AG08396 (cell line): ENCODE measurements at places on chromosomes 3 and 15.

GRCh38 chr15:27272427-27272826 lies 301.4 kb downstream of the GABRG3 start:
- DNase-seq, result no peak

- DNase-seq, result no peak
These were observed 11.1 kb downstream of the ALPK3 start for GRCh38 chr15:84828086-84828908.

GRCh38 chr3:134638385-134639030 lies 12.3 kb downstream of the KY start:
- DNase-seq, result no peak

DNA sequence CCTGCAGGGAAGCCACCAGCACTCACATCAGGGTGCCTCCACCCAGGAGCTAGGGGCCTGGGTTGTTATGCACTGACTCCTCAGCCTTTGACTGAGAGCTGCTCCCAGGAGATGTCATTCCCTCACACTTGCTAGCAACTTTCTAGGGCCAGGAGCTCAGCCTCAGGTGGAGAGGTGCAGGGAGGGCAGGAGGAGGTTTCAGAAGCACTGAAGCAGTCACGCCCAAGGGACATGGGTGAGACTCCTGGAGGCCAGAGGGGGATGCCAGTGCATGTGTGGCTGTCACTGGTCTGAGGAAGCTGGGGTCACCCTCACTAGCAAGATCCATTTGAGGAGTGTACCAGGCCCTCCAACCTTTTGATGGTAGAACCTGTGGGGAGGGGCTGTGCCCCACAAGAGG lies 271.2 kb downstream of the PLCL2 start:
- DNase-seq, result no peak

DNA sequence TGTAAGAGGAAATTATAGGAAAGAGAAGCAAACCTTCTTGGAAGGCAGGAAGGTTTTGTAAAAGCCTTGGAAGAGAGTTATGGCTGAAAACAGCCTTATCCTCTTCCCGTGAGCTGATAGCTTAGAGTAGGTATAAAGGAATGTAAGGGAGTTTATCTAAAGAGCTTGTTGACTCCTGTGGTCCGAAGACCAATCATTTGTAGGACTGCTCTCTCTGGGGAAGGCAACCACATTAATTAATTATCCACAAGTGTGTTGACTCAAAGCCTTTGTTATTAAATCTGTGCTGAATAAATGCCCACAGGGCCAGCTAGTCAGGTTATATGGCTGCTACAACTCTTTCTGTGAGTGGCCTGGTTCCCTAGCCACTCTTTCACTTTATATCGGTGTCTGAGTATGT lies 452.1 kb upstream of the RASGRP1 start:
- DNase-seq, result peak; percentile 25

DNA sequence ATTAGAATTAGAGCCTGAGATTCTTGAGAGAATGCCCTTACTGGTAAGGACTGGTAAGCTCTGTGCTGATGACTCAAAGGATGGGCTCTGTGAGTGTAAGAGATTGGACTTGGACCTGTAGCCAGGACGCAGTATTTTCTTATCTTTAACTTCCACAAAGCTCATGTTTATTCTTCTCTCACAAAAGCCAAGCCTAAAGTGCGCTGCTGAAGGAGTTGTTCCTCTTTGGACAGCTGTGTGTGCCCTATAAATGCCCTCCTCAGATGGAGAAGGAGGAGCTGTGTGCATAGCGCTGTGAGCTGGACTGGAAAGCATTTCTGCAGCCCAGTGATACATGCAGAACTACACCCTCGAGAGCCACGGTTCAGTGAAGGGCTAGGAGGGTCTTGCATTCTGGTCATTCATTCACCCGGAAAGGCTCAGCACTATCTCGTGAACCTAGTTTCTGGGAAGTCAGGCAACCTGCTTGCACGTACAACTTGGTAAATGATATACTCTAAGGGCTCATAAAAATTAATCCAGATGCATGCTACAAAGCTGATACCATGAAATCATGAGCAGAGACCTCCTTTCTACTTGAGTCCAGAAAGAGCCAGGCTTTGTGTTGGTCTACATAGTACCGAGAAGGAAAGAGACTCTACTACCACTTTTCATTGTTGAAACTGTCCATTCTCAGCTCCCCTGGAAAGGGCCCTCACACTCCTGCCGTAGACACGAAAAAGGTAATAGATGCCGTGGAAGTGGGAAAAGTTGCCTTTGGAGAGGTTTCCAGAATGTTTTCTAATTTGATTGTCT lies 103.0 kb upstream of the TBL1XR1 start:
- no peak for DNase-seq

GRCh38 chr3:42120866-42121265 lies 29.7 kb downstream of the TRAK1 start:
- no peak for DNase-seq

DNA sequence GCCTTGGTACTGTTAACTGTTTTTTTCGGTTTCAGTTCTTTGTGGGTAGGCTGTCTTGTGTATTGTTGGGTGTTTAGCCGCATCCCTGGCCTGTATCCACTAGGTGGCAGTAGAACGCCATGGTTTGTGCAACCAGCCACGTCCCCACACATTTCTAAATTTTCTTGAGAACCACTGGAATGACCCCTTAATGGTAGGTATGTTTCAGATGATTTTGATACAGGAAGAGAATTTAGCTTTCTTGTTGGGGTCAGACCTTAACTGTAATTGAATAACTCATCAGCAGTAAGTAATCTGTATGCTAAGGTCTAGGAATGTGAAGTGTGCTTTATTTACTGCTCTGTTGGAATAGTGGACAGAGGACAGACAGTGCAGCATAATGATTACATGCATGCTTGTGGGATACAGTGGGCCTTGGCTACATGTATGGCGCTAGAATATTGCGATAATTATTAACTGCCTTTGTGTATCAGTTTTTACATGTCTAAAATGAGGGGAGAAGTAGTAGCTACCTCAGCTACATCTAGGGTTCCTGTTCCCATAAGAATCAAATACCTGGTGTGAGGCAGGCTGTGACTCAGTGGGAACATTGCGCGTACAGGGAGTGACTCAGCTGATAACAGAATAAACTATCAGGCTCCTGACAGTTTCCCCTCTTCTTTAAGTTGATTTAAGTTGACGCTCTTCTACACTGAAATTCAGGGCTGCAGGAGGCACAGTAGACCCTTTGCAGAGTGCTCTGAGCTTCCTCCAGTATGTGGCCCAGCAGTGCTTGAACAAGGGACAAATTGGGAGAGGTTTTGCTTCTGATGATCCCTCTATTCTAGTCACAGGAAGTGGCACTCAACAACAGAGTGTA lies 25.0 kb upstream of the GPR171 start:
- peak; percentile 76 for DNase-seq

GRCh38 chr3:65093641-65094040 lies 405.8 kb upstream of the ADAMTS9 start:
- DNase-seq, result no peak

DNA sequence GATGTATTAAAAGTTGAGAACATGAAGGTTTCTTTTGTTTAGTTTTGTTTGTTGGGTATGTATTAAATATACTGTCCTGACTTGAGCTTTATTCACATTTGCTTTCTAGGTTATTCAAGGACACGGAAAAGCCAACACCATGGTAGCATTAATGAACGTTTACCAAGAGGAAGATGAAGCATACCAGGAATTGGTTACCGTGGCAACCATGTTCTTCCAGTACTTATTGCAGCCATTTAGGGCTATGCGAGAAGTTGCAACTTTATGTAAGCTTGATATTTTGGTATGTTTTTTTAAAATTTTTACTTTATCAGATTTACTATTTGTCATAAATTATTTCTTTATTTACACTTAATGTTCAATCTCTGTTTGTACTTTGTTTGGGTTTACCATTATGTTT lies 3.6 kb downstream of the WHAMM start:
- DNase-seq, result no peak

GRCh38 chr3:5657106-5657505 lies 469.6 kb downstream of the EDEM1 start:
- no peak for DNase-seq

- DNase-seq, result no peak
These were observed 60.7 kb downstream of the BDH1 start for GRCh38 chr3:197495059-197495455.

DNA sequence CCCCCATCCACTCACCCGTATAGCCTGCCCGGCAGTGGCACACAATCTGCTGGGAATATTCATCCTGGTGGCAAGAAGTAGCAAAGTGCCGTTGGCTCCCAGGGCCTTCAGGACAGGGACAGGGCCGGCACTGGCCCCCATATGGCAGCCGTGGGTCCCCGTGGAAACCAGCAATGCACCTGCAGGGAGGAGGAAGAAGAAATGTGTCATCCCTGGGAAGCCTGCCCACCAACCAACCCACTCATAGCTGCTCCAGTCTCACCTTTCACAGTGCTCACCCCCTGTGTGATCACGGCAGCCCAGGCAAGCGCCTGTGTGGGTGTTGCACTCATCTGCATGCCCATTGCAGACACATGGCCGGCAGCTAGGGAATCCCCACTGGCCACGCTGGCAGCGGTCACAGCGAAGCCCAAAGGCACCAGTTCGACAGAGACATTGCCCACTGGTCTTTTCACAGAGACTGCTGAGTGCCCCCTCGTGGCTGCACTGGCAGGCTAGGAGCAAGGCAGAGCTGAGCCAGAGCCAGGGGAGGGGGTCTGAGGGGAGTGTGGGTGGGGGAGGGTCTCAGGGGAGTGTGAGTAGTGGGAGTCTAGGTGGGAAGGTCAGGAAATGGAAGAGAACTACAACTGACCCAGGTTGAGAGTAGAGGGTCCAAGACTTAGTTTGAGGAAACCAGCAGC lies 4.5 kb upstream of the USP19 start:
- DNase-seq, result no peak

- no peak for DNase-seq
These were observed 11.4 kb upstream of the FETUB start for GRCh38 chr3:186628756-186629155.

- DNase-seq, result no peak
These were observed 207.7 kb downstream of the NAALADL2 start for GRCh38 chr3:175066617-175067415.

GRCh38 chr3:108394016-108394415 lies 97.7 kb downstream of the HHLA2 start:
- DNase-seq, result no peak

GRCh38 chr15:101679806-101680205 lies 27.6 kb upstream of the TM2D3 start:
- no peak for DNase-seq

GRCh38 chr15:57767481-57767880 lies 61.0 kb downstream of the POLR2M start:
- DNase-seq, result no peak

DNA sequence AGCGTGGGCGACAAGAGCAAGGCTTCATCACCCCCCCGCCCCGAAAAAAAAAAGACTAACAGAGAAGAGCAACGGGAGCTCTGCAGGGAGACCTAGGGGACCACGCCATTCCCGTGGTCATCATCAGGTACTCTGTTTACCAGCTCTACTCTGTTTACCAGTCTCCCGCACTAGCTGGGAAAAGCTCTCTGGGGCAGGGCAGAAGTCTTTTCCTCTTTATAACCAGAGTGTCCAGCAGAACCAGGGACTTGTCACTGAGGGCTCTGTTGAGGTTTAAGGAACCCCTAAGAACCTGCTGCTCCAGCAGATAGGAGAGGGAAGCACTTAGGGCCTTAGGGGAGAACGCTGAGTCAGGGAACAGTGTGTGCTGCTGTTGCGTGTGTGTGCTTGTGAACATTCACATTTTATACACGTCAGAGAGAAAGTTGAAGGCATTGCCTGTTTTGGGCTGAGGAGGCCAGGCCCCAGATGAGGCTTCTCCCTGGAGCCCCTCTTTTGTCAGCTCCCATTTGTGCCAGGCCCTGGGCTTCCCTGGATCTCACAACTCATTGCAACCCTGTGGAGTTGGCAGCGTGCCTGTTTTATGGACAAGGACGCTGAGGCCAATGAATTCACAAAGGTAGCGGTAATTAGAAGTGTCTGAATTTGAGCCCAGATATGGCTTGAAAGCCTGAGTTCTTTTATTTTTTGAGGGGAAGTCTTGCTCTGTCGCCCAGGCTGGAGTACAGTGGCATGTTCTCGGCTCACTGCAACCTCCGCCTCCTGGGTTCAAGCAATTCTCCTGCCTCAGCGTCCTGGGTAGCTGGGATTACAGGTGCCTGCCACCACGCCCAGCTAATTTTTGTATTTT lies 24.2 kb upstream of the ERICH6 start:
- no peak for DNase-seq

- DNase-seq, result no peak
These were observed 237.5 kb upstream of the IL12A start for GRCh38 chr3:159751146-159751545.

- DNase-seq, result no peak
These were observed 81.6 kb downstream of the ST6GAL1 start for GRCh38 chr3:187011915-187012314.

GRCh38 chr3:11996480-11996879 lies 7.7 kb upstream of the SYN2 start:
- DNase-seq, result no peak

DNA sequence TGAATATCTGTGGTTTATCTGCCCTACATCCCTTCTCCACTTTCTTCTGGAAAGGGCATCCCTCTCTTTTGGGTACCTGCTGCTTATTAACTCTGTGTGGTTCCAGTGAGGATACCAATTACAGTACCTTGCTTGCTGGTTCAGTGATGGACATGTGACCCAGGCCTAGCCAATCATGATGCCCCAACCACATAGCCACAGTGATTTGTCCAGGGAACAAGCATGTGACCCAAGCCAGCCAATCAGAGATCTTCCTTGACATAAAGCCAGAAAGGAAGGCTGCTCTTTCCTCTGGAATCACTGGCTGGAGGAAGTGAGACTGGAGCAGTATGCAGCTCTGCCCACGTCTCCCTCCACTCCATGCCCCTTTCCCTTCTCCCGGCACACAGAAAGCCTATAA lies 10.9 kb upstream of the TMEM158 start:
- DNase-seq, result no peak

GRCh38 chr3:49005998-49006397 lies 1.2 kb upstream of the WDR6 start:
- no peak for DNase-seq

GRCh38 chr3:132569580-132569979 lies 27.5 kb upstream of the ACKR4 start:
- DNase-seq, result no peak

DNA sequence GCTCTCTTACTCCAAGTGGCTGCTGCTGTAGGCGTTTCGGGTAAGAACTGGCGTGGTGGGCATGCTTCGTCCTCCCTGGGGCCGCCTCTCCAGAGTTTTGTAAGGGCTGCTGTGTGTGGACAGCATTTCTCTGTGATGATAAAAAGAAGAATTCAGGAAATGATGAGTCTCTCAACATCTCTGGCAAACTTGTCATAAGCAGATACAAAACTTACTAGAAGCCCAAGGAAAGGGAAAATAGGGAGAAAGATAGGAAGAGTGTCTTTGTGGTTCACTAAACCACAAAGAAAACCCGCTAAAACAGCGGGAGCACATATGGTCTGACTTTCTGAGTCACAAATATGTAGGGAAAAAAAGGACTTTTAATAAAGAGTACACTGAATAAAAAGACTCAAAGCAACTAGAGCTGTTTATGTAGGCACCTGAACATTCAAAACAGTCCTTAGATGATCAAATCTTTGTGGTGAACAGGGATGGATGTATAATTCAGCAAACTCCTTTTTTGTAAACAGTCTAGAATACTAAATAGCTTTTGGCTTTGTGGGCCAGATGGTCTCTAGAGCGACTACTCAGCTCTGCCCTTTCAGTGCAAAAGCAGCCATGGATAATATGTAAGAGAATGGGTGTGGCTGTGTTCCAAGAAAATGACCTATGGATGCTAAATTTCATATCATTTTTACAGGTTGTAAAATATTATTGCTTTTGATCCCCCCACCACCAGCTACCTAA lies 60.4 kb upstream of the LMOD3 start:
- no peak for DNase-seq

- DNase-seq, result peak; percentile 77
These were observed 131.0 kb downstream of the PDZRN3 start for GRCh38 chr3:73493543-73494308.

GRCh38 chr3:1072041-1072440 lies 20.8 kb upstream of the CNTN6 start:
- no peak for DNase-seq

GRCh38 chr3:47424434-47425382 lies 43.9 kb downstream of the PTPN23 start:
- DNase-seq, result no peak
